ENCODE measurements at places on chromosomes 2 and 18.

- peak; percentile 59 for DNase-seq
These were observed 32.6 kb upstream of the SPAG16 start for GRCh38 chr2:213251618-213252017.

DNA sequence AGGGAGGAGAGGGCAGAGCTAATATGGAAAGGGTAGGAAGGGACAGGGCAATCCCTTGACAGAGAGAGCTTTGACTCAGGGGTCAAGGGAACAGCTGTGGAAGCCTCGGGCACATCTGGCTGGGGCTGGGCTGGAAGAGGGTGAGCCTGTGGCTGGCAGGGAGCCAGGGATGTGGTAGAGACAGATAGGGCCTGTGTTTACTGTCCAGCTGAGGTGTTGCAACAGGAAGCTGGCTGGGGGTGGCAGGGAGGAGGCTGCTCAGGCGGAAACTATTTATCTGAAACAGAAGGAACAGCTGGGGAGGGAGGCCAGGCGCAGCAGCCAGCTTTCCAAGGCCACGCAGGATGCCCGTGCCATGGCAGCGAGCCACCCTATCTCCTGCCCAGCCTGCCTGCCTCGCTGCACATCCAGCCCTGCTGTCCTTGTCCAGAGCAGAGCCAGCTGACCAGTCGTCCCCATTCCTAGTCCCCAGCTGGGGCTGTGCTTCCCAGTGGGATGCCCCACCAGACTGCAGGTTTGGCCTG lies 264.7 kb downstream of the CYP26B1 start:
- no peak for DNase-seq

DNA sequence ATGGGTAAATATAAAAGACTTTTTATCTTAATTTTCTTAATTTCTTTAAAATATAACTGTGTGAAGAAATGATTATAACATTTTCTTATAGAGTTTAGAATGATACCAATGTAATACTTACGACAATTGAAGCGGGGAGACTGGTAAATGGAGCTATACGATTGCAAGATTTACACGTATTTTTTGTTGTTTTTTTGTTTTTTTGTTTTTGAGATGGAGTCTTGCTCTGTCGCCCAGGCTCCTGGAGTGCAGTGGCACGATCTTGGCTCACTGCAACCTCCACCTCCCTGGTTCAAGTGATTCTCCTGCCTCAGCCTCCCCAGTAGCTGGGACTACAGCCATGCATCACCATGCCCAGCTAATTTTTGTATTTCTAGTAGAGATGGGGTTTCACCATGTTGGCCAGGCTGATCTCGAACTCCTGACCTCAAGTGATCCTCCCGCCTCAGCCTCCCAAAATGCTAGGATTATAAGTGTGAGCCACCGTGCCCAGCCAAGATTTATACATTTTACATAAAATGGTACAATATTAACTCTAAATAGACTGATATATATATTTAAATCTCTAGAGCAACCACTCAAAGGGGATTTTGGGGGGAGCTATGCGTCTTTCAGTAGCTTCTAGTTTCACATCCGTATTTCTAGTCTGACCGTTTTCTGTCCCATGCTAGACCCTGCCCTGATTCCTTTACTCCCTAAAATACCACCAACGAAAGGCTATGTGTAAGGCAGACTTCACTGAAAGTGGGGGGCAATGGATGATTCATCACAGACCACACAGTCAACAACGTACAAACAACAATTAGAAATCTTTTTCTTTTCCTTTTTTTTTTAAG lies 28.2 kb upstream of the ATG16L1 start:
- DNase-seq: no peak

DNA sequence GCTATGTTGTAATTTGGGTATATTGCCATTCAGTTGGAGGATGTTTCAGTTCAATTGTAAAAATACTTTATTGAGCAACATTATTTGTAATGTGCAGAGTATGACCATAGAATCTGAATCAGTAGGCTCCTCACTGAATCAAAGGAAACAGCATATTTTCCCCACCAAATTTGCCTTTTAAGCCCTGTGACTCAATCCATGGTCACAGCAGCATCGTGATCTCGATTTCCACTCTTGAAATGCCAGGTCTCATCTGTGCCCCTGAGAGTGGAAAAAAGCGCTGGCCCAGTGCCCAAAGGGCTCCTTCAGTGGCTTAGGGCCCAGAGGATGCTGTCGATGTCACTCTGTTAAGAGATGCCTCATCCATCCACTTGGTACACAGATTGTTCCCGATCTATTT lies 57.5 kb downstream of the FHOD3 start:
- DNase-seq: no peak

DNA sequence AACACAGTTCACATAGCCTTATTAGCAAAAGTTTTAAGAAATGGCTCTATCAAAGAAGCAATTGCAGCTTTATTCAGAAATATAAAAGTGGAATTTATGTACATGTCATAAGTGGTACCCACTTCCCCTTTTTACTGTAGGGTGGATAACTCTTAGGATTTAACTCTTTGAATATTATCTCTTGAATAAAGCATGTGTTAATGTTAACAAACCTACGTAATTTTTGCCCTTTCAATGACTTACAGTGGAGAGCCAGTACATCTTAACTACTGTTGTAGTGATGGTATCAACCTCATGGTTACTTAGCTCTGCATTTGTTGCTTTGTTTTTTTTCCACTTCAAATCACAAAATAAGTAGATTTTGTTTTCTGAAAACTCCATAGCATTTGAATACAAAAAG lies 8.8 kb downstream of the NABP1 start:
- DNase-seq: no peak

- DNase-seq: no peak
These were observed 7.7 kb upstream of the ALLC start for GRCh38 chr2:3650140-3650920.

GRCh38 chr2:183536714-183537113 lies 412.5 kb downstream of the NUP35 start:
- no peak for DNase-seq

DNA sequence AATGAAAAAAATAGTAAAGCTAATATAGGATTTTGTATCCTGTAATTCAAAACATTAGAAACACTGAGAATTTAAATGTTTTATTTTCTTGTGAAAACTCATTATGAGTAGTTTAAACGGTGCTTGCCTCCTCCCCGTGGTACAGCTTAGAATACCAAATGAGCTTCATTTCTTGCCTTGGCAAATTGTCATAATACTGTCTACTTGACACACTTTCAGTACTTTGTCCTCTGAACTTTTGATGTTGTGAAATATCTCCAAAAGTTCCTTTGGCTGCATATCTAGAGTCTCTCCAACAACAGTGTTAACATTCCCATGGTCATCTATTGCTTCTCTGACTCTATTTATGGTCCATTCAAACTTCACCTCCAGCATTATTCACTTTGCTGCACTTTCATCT lies 61.9 kb upstream of the EPB41L5 start:
- DNase-seq: no peak

GRCh38 chr2:168450171-168450570 lies 5.9 kb upstream of the CERS6 start:
- DNase-seq: no peak

DNA sequence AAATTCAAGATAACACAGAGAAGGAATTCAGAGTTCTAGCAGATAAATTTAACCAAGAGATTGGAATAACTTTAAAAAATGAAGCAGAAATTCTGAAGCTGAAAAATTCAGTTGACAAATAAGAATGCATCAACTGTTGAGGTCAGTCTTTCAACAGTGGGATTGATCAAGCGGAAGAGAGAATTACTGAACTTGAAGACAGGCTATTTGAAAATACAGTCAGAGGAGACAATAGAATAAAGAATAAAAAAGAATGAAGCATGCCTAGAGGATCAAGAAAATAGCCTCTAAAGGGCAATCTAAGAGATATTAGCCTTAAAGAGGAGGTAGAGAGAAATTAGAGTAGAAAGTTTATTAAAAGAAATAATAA lies 27.7 kb upstream of the ITGAV start:
- no peak for DNase-seq

DNA sequence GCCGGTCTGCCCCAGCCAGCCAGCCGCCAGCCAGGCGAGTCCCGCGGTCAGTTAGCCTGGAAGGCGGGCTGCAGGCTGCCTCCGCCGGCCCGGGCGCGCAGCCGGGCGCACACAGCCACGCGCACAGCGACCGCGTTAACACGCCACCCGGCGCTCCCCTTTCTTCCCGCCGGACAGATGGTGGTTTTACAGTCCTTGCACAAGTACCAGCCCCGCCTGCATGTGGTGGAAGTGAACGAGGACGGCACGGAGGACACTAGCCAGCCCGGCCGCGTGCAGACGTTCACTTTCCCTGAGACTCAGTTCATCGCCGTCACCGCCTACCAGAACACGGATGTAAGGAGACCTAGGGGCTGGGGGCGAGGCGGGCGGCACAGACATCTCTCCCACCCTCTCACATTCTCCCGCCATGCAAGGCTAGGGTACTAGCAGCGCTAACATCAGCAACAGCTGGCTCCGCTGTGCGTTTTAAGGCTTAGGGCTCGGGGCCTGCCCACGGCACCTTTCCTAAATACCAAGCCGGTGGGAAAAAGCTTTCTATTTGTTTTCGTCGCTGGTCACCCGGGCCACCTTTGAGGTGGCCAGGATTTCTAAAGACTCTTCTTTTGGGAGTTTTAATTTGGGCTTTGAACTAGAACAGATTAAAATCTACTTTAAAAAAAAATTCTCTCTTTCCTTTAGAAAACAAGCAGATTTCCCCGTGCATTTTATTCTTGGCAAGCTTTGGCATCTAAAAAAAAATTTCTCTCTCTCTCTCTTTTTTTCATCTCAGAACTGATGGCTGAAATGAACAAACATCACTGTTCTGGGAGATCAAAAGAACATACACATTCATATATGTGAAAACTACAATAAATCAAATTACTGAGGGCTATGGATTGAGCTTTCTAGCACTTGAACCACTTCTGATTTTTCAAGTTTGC lies 2.9 kb downstream of the TBR1 start:
- no peak for DNase-seq

GRCh38 chr2:72051204-72051603 lies 96.5 kb downstream of the CYP26B1 start:
- DNase-seq: no peak

DNA sequence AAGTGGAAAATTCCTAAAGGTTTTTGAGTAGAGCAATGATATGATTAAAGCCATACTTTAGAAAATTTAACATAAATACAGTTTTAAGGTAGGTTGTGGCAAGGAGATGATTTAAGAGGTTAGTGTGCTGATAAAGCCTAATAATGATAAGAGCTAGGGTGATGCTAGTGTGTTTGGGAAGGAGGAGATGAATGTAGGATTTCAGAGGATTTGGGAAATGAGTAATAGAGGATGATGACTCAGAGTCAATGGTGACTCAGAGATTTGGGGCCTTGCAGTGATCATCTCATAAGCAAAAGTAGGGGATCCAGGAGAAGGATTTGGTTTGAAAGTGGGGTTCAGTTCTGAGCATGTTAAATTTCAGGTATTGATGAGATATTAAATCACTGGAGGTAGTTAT lies 23.3 kb downstream of the STAMBP start:
- no peak for DNase-seq

DNA sequence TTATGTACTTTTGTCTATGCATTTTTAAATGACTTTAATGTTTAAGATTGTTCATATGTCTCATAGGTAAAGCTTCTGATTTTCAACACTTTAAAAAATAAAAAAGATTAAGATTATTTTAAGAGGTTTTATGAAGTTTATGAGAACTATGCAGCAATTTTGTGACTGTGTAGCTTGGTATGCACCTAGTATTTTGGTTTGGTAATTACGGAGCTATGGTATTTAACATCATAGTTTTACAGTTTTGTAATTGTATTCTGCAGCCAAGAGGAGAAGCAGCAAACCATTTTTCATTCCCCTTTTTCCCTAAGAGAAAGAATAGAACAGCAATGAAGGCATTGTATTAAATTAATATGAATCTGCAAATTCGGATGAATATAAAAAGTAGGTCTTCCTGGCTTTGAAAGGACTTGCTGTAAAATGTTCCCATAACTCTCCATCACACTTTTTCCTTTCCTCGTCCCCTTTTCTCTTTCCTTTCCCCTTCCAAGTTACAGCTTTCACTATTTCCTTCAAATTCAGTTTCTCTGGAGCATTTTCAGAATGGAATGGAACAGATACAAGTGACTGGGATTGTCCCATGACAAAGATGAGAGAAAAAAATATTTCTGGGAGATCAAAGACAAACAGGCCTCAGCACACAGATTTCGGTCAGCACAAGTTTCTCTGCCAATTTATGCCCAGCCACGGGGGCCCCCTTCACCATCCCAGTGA lies 26.1 kb upstream of the PIEZO2 start:
- DNase-seq: no peak

DNA sequence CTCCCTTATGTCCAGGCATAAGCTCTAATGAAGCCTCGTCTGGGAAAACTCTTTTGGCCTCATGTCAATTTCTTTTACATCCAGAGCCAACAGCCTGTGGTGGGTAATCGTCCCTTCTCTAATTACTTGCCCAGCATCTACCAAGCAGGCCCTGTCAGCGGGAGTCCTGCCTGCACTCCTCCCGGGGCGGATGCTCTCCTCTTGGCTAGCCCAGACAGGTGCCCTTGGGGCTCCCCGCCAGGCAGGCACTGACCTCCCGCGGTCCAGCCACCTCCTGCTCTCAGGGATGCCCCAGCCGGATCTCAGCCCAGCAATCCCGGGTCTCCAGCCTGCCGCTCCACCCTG lies 74.2 kb downstream of the NCAPH start:
- DNase-seq: peak; percentile 78

DNA sequence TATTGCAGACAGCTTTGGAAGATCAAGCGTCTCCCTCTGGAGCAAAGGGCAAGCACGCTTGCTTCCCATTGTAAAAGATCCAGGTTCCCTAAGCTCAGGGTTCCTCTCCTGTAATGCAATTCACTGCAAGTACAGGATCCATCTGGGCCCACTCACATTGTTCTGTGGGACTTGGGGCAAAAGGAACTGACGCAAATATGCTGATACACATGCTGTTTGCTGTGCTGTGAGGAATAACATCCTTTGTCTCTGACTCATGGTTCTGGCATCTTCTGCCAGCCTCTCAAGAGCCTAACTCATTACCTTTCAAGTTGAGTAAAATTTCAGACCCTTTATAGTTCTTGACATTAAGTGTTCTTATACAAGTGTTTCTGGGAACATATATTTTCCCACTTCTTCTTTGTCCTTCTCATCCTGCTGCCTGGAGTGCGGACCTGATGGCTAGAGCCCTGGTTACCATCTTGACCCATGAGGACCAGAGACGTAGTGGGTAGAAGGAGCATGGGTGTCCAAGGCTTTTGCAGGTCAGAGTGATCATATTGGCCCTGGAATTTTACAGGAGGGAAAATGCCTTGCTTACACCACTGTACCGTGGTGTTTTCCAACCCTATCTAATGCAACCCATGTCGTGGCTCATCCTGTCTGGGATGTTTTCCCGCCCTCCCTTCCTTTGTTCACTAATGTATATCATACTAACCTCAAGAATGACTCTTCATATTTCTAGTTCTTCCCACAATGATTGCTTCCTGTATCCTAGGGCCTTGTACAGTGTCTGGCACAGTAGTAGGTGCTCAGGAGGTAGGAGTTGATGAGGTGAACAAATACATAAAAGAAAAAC lies 145.7 kb upstream of the GLI2 start:
- no peak for DNase-seq

- DNase-seq: no peak
These were observed 65.1 kb upstream of the CXCR4 start for GRCh38 chr2:136183097-136183496.

- no peak for DNase-seq
These were observed 28.6 kb downstream of the DOCK10 start for GRCh38 chr2:225013425-225014365.

Data from NCI-H2081 (cell line).